ENCODE measurements at places on chromosomes 11 and 22.

- DNase-seq: peak; percentile 57
Measured at GRCh38 chr11:86676010-86676409, 3.6 kb upstream of the ME3 start.

- DNase-seq: no peak
Measured at GRCh38 chr11:36361901-36362391, 65.9 kb downstream of the PRR5L start.

- no peak for DNase-seq
Measured at GRCh38 chr11:62933750-62934495, 12.8 kb upstream of the CHRM1 start.

DNA sequence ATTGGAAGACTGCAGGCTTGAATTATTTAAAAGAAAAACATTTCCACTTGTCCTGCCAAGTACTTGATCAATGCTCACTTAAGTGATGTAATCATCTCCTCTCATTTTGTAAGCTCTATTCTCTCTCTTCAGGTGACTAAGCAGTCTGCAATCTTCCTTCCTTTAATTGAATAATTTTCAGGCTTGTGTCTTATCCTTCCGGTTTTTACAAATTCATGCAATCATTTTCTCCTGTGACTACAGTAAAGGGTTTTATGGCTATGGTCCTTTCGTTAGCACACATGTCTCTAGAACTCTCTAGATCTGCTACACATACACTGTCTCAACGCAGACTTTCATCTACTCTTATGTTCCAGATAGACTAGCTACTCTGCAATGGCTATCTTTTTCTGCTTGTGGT, 12.6 kb upstream of the UPB1 start:
- DNase-seq: no peak

- DNase-seq: no peak
Measured at GRCh38 chr11:75276186-75276585, 35.6 kb downstream of the TPBGL start.

GRCh38 chr11:102783720-102784119, 3.3 kb upstream of the MMP10 start:
- DNase-seq: no peak

Measured in NCI-H510A (cell line).